ENCODE measurements at places on chromosomes 1 and 21.
A peak's percentile ranks its signal among the peaks of the same experiment; 100 is the strongest.

DNA sequence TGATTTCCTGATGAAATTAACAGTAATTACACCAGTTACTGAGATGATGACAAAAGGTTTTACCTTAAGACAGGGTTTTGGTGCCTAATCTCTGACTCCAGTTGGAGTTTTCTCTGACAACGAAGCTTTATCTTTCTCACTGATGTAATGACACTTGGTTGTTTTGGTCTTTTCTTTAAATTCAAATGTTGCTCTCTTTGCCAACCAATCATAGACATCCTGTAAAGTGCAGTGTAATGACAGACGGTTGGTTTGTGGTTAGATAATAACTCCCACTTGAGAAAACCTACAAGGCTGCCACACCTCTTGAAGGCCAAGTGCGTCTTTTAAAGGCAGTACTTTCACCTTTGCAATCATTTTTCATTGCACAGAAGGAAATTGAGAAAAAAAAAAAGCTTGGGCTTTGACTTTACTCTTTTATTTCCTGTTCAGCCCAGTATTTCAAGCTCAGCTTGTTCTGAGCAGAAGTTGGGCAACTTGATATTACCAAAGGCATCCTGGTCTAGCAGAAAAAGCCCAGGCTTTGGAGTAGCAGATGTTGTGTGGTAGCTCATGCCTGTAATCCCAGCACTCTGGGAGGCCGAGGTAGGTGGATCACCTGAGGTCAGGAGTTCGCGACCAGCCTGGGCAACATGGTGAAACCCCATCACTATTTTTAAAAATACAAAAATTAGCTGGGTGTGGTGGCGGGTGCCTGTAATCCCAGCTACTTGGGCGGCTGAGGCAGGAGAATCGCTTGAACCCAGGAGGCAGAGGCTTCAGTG lies 14.9 kb downstream of the PDIK1L start:
- DNase-seq: peak; percentile 26

DNA sequence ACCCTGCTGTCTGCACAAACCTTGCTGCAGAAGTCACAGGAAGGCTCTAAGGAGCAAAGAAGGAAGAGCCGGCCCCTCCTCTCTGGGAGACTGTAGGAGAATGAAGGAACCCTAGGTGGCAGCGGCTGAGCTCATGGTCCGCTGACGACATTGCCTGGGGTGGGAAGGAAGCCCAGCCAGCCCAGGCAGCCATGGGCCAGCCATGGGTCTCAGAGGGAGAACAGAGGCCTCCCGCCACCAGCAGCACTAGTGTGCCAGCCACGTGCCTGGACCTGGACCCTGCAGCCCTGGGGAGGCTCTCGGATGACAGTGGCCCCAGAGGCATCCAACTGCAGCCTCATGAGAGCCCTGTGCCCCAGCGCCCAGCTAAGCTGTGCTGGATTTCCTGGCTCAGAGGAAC lies 49.2 kb upstream of the POFUT2 start:
- DNase-seq: no peak

DNA sequence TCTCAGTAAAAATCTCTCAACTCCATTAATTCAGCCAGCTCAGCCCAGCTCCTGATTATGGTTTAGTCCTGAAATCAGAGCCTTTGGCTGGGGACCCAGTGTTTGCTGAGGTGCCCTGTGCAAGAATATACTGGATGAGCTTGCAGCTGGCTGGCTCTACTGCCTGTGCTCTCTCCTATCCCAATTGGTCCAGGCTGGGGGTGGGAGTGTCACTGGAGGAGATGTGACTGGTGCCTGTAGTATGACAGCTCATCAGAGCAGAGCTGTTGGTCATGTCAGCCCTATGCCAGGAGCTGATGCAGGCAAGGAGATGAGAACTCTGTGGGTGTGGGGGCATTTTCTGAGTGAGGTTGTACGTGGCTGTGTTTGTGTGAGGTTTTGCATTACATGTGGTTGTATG lies 87.0 kb downstream of the TNR start:
- DNase-seq: no peak

GRCh38 chr1:24311741-24312140 lies 7.4 kb upstream of the GRHL3 start:
- no peak for DNase-seq

DNA sequence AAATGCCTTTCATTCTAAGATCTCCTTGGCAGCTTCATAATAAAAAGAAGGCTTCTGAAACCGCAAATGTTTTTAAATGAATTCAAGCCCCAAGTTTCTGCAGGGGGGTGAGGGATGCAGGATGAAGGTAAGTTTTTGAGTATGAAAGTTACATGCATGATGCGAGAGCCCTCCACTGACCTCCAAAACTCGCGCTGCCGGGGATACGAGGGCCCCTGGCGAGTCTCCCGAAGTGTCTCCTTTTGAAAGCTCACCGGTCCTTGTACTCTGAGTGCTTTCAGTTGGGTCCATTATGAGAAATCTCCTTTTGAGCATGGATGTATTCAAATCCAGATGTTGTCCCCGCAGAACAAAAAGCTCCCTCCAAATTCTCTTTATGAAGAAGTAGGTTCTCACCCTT lies 18.9 kb upstream of the ZC3H12A start:
- DNase-seq: no peak

DNA sequence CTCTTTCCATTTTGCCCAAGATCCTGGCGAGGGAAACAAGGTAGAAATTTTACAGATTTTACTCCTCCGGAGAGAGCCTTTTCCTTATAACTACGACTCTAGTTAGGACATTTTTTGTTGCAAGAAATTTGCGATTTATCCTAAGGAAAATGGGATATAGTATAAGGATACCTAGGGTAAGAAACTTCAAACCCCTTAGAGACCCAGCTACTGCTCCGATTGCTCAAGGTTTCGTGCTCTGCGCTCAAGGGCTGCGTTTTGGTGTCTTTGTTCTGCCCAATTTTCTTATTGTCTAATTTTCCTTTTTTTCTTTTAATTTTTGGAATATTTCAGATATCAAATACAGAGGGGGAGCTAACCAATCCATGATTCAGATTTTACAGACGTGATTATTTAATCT lies 1.5 kb downstream of the TTC3 start:
- DNase-seq: no peak

DNA sequence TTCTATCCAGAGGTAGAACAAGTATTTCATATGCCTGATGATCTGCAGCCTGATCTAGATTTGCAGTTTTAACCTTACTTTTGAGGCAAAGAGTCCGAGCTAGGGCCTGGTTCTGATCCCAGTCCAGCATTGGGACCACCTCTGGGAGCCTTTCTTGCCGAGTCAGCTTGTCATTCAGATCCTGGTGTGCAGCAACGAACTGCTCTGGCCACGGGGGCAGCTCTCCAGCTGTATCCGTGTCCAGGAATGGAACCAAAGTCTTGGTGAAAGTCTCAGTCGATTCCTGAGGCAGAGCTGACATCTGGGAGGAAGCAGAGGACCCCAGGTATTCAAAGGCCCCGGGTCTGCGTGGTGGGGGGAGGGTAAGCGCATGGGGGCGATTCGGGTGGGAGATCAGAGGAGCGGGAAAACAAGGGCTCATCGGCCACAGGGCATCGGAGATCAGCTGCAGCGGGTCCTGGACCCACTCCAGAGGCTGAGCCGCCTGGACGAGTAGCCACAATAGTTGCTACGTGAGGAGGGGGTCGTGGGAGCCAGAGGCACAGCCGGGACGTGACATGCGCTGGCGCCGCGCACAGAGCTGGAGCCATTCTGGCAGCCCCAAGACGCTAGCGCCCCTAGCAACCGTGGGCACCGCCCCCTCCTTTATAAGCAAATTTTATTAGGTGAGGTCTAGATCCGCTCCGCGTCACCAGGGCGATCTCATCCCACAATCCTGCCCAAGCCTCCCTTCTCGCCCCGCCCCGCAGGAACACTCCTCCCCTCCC lies 32.4 kb upstream of the BSDC1 start:
- no peak for DNase-seq

DNA sequence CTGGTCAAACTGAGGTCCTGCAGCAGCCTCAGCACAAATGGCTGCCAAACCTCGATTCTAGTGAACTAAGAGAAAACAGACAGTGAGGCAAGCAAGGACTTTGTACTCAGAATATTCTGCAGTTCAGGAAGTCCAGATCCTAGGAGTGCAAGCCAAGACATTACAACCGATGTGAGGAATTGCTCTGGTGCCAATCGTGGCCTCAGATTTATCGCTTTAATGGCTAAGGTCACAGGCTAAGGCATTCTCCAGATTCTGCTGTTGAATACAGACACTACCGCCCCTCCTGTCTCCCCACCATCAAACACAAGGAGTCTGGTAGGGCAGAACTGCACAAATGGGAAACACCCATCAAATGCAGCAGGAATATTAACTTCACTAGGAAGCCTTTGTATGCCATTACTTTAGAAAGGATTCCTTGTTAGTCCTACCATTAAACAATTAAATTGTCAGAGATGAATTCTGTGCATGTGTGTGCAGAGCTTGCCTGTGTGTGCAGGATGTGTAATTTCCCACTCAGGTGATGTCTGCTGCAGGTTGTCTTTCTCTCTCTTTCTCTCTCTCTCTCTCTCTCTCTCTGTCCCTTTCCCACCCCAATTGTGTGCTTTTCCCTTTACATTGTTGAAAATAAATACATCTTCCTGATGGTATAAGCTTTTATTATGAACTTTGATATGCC lies 9.2 kb upstream of the SERTAD4 start:
- DNase-seq: no peak

DNA sequence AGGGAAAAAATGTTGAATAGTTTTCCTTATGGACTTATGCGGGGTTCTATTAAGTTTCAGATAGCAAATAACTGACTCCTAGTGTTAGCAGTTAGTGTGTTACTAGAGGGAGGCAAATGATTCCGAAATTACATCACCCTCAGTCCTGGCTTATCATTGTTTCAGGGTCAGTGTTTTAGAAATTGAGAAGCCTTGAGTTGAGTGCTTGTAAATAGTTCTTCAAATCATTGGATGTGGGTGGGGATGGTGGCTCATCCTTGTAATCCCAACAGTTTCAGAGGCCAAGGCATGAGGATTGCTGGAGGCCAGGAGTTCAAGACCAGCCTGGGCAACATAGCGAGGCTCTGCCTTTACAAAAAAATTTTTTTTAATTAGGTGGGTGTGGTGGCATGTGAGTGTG lies 21.3 kb downstream of the SOAT1 start:
- no peak for DNase-seq

DNA sequence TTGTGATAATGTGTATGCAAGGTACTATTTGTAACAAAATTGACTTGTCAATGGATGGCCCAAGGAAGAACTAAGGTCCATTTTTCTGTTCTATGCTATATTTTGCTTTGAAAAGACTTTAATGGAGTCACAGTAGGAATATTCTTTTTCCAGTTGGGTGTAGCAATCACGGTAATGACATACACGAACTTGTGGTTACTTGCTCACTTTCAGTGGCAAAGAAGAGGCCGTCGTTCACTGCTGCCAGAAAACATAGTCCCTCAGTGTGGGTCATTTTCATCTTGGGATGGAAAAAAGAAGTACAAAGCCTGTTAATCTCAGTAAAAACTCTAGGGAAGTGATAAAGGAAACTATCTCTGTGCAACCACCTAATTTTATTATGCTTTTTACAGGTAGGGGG lies 47.8 kb upstream of the LAMC2 start:
- DNase-seq: no peak

GRCh38 chr1:66931590-66931989 lies 6.8 kb downstream of the MIER1 start:
- no peak for DNase-seq

- no peak for DNase-seq
Measured at GRCh38 chr1:20141001-20141400, 1.9 kb downstream of the PLA2G2F start.

GRCh38 chr1:72649211-72649888 lies 367.0 kb upstream of the NEGR1 start:
- no peak for DNase-seq

DNA sequence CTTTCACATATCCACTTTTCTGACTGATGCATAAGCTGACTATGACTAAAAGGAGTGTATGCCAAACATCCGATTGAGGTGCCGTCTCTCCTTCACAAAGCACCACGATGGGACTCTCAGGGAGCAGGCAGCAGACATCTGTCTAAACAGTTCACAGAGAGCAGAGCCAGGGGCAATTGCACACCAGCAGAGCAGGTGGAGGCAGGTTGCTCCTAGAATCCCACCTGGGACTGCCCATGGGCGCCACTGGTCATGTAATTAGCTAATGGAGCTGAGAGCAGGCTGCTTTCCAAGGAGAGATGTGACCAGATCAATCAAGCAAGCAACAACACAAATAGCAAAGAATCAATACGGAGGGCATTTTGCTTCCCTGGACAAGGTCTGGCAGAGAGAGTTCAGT lies 30.5 kb upstream of the COA6 start:
- DNase-seq: no peak
